ENCODE measurements at places on chromosomes 2 and 18.

DNA sequence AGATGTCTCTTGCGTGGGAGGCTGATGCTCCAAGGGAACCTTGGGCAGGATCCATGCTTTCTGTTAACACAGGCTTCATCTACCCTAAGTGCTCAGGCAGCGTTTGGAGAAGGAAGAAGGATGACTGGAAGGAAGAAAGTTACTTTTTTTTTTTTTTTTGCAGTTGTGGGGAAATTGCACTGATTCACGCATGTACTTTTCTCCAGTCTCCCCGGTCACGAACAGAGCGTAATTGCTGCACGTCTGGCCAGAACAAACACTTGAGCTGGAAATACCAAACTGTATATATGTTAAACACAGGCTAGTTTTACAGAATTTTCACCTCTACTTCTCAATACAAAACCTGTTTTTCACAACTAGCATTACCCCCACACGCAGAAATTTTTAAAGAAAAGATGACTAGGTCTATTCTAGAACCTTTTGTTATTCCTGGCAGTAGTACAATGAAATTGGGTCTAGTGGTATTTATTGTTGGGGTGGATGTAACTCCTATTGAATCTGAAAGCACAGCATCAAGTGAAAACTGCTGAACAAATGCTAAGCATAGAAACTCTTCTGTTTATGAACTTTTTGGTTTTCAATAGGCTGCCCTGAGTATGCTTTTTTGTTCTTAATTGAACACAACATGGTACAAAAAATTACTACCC is 9.3 kb upstream of the SCYGR5 start:
- DNase-seq = no peak

DNA sequence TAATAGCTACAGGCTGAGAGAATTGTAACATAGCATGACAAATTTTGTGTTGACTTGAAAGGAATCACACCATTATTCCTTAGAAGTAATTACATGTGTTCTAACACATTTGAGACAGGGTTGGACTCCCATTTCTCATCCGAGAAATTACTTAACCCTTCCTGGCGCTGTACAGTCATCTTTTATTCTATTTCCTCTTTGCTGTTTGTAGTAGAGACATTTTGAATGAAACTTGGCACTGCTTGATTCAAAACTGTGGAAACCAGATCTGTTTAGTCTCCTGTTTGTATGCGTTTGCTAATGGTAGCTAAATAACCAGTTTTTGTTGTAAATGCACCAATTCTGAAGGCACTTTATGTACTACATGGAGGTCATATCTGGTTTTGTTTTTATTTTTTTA is 231.9 kb downstream of the ALPK2 start:
- DNase-seq = no peak

- no peak for DNase-seq
These were observed 159.8 kb downstream of the PKP4 start for GRCh38 chr2:158616480-158617000.

GRCh38 chr2:216279459-216279858 is 92.8 kb downstream of the MARCHF4 start:
- no peak for DNase-seq

GRCh38 chr2:42246562-42246961 is 77.4 kb downstream of the EML4 start:
- no peak for DNase-seq

DNA sequence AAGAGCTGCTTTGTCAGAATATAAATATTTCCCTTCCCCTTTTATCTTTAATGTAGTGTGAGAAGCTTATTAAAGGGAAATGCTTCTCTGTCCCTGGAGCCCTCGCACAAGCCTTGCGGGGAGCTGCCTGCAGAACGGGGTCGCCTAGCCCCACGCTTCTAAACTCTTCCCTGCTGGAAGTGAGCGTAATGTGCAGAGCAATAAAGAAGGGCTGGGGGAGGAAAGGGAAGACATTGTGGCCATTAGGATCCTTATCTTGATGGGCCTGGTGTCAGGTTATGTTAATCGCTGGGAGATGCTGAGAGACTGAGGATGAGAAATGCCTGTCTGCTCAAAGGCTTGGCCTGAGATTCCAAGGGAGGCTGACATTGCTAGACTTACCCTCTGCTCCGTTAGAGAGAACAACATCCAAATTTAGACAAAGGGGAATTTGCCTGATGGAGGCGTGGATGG is 18.9 kb upstream of the FZD7 start:
- no peak for DNase-seq

DNA sequence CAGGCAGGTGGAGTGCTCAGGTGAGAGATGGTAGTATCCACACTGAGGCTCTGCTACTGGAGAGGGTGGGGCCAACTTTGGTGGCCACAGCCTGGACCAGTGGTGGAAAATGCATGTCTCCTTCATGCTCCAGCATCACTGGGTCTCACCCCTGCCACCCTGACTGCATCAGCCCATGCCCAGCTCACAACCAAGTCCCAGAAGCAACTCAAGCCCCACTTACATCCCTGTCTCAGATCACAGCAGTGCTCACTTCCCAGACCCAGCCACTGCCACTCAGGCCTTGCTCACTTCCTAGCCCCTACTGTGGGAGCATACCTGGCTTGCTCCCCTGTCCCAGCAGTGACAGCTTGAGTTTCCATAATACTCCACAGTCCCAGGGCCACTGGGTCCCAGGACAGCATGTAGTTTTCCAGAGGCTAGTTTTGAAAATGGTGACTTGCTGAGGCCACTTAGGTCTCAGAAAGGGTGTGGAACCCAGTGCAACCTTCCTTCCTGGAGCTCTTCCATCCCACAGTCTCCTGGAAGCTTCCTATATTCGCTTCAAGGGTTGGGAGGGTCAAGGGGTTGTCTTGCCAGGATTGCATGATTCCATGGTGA is 58.8 kb downstream of the GPC1 start:
- no peak for DNase-seq
